ENCODE measurements at places on chromosomes 1 and 21.

DNA sequence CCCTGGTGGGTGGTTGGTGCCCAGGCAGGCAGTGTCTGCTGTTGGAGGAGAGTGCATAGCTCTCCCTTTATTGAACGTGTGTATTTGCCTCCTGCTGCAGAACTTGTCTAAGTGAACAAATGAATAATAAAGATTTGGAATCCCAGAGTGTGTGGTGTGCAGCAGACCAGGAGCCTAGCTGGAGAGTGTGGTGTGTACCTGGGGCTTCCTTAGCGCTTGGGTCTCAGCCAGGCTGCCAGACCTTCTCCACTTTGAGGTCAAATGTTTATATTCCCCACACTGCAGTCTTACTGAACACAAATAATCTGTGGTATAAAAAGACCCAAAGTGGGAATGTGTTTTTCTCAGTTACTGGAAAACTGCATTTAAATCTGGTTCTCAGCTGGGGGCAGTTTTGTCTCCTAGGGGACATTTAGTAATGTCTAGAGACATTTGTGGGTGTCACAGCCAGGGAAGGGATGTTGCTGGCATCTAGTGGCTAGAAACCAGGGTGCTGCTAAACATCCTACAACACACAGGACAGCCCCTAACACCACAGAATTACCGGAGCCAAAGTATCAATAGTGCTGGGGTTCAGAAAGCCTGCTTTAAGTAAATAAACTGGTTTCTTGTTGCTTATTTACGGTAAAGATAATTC lies 23.6 kb downstream of the SLC37A1 start:
- DNase-seq, result no peak

DNA sequence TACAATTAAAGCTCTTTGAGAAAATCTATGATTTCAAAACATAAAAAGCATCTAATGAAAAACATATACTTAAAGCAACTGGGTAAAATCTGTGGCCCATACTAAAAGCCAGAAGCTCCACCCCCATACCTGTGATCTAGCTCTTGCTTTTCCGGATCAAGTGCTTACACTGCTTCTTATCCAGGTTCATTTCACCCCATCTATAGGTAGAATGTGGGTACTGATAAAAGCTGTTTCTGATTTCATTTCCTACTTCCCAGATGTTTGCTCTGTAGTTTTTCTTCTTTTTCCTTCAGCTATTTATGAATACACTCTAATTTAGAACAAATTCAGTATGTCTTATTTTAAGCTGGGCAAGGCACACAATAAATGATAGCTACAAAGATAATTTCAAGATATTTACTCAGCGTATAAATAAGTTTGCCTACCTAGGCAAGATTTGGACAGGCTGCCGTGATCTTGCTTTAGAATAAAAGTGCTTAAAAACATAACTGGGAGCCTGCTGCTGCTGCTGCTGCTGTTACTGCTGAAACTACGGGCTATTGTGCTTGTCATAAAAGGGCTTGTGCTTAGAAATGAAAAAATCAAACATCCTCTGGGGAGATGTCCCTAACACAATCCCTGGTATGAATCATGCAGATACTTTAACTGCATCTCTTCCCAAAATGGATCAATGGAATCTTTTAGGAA lies 2.1 kb downstream of the SIPA1L2 start:
- no peak for DNase-seq

DNA sequence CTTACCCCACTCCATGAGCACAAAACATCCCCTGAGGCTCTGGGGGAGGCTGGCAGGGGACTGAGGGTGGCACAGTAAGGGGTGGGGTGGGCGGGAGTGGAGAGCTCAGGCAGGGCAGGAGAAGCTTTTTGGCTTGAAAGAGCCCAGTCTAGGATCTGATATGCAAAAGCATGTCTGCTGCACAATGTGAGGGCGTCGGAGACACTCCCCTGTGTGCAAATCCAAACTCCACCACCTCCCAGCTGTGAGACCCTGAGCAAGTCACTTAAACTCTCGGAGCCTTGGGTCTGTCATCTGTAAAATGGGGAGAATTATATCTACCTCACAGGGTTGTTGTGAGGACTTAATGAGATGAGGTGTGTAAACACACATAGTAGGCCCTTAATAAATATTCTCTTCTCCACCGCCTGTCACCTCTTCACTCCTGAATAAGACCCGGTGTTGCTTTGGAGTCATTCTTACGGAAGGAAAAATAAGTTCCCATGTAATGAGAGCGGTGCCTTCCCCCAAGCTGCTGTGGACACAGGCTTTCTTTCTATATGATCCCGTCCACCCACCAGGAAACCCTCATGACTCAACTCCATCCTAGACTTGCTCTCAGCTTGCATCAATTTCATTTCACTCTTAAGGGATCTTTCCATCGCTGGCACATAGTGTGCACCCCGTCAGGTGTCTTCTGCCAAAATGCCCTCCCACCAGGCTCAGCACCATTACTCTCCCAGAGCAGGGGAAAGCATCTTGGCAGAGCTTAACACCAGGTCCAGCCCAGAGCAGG lies 12.5 kb downstream of the KCNN3 start:
- no peak for DNase-seq

DNA sequence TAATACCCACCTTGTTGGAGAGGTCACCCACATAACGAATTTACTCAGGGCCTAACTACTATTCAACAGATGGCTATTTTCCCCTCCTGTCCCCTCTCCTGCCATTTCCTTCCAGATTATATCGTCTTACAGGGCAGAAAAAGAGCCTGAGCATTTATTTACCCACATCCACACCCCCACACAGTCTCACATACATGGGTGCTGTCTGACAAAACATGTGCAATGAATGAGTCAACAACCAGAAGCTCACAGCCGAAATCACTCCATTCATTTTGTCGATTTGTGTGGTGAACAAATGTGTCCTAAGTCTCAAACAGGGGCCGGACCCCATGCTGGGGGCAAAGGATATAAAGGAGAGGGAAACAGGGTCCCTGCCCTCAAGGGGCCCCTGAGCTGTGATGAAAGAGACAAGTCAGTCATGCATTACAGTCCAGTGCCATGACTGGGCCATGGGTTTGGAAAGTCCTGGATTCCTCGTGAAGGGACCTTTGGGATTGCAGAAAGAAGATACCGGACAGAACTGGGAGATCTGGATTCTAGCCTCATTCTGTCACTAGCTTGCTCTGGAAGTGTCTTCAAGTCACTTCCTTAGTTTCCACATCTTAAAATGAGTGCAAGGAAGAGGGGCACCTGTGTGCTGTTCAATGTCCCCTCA lies 16.4 kb upstream of the ZNF683 start:
- DNase-seq, result no peak

DNA sequence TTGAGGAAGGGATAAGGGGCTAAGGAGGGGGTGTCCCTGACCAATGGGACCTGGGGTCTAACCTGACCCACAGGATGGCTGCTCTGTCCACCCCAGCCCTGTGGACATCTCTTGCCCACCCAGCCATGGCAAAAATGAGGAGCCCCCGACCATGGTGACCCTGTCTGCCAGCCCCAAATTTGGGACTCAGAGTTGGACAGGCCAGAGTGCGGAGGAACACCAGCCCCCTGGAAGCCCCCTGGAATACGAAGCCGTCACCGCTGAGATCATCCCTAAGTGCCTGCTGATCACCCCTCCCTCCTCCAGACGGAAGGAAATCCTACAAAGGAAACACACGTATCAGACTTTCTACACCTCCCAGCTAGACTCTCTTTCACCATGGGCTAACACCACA lies 119.3 kb downstream of the SIK1 start:
- no peak for DNase-seq

DNA sequence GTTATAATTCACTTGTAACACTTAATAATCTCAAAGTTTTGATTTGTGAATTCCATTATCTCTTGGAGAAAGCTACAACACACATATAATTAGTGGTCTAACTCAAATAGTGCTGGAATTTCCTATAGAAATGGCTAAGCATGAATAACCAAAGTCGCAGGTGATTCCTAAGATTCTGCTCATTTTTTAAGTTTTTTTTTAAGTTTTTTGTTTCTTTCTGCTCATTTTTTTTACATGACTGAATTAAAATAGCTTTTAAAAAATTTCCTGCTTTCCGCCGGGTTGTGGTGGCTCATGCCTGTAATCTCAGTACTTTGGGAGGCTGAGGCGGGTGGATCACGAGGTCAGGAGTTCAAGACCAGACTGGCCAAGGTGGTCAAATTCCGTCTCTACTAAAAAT lies 90.4 kb downstream of the APP start:
- no peak for DNase-seq

DNA sequence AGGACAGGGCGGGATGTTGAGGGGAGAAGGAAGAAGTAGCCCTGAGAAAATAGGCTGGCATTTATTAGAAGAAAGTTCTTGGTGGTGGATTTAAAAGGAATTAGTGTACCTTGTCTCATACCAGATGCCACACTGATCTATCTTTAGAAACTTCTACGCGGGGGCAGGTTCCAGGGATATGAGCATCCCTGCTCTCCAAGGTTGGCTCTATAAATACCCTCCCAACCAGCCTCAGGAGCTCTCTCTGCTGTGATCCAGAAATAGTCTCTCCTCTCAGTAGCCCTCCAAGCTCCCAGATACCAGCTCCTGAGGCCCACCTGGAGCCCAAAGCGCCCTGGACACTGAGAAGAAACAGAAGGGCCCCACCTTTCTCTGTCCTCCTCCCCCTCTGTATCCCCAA lies 128.3 kb upstream of the TNR start:
- DNase-seq, result no peak

- no peak for DNase-seq
Observed at GRCh38 chr1:115980998-115981993, 5.0 kb downstream of the SLC22A15 start.

- no peak for DNase-seq
Observed at GRCh38 chr21:34498623-34499022, 13.4 kb downstream of the KCNE1 start.

- no peak for DNase-seq
Observed at GRCh38 chr1:199279872-199280645, 641.2 kb downstream of the PTPRC start.

DNA sequence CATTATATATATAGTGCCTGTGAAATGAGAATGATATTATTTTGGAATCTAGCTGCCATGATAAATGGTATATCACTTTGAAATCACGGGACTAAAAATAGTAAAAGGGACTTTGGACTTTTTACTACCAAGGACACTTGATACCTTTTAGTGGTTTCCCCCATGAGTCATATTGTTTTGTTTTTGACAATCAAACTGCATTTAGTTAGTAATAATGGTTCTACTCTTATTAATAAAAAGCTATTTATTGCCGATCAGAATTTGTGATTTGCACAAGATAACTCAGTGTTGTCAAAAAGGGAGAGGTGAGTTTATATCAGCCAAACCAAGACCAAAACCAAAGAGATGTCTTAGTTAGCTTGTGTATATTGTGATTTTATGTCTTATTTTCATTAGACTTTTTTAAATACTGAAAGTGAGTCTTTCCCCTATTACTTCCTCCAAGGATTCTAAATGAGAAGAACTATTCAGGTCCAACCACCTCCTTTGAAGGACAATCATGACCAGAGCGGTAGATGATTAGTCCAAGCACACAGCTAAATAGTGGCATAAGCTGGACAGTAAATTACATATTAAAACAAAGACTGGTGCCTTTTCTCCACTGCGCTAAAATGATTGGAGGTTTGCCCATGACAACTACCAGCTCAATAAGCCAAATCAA lies 281.7 kb upstream of the ESRRG start:
- no peak for DNase-seq

GRCh38 chr1:153394391-153394790 lies 3.5 kb upstream of the S100A8 start:
- DNase-seq, result no peak

DNA sequence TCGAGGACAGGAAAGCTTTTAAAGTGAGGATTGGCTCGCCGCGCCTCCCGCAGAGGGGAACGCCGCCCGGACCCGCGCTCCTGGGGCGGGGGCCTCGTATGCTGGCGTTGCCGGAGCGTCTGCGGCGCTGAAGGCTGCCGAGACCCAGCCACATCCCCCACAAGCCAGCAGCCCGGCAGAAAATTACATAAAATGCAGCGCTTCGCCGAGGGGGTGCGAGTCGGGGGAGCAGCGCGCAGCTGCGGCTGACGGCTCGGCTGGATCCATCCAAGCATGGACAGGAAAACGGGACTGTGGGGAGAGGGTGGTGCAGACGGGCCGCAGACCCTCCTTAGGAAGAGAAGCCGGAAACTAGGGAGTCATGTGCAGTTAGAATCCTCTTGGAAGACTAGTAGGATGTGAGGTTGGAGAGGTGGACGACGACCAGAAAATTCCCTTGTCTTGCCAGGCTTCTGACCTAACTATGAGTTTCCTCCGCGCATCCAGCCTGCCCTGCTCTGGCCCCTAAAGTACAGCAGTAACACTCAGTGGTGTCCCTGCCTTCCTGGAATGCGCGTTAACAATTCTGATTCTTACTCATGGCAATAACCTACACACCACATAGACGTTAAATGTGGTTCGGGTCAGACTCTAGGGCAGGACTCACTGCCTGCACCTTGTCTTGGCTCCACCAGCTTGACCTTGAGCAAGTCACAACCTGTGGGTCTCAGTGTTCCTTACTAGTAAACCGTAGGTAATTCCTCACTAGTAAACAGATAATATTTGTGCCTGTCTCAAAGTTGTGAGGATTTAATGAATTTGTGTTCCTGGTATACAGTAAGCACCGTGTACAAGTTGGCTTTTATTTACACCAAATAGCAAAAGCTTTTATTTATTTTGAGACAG lies 953 bp upstream of the BRWD1 start:
- DNase-seq, result peak; percentile 25

GRCh38 chr1:37549341-37549740 lies 4.8 kb downstream of the SNIP1 start:
- no peak for DNase-seq

DNA sequence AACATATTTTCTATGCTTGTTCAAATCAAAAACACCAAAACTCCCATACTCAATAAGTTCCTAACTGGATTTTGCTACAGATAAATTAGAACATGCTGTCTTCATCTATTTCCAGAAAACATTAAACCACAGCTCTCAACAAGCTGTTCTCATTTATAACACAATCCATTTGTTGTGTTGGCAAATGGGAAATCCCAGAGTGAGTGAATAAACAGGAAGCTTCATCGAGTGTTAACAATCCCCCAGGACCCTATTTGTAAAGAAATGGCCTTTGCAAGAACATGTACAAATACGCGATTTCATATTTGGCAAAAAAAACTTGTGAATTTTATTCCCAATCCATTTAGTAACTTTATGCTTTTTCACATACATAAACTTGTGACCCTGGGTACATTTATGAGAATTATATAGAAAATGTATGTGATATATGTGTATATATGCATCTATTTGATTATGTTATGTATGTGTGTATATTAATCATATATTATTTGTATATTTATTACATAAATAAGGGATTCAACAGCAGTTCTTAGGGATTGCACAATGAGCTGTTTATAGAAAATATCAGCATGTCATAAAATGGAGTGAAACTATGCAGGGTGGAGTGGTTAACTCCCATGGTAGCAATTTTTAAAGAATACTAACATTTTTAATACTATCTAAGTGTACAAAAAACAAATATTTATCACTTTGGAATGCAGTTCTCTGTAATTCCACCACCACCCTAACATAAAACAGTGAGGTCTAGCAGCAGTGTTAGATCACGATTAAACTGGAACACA lies 160.0 kb downstream of the NEGR1 start:
- DNase-seq, result no peak

- no peak for DNase-seq
Observed at GRCh38 chr1:117613249-117613968, 7.6 kb downstream of the TENT5C start.

Data from stimulated activated CD4-positive, alpha-beta T cell treated with anti-CD3 and anti-CD28 coated beads, Interleukin-4, amount 100 ng/mL, for 4 hours (primary cell).